ENCODE measurements at places on chromosomes 13 and 19.

DNA sequence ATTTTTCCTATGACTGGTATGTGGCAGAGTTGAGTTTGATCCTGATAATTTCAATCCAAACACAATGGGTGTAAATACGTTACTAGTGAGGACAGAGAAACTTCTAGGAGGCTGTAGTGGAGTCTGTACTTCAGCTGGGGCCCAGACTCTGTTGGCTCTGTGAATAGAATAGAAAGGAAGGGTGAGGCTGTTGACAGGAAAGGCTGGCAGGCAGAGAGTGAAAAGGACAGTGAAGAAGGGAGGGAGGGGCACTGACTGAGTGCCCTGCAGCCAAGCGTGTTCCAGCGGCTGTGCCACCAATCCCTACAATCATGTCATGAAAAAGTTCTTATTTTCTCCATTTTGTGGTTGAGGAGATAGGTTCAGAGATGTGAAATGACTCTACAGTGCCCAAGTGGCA is 80.5 kb downstream of the MBNL2 start:
- no peak for DNase-seq

DNA sequence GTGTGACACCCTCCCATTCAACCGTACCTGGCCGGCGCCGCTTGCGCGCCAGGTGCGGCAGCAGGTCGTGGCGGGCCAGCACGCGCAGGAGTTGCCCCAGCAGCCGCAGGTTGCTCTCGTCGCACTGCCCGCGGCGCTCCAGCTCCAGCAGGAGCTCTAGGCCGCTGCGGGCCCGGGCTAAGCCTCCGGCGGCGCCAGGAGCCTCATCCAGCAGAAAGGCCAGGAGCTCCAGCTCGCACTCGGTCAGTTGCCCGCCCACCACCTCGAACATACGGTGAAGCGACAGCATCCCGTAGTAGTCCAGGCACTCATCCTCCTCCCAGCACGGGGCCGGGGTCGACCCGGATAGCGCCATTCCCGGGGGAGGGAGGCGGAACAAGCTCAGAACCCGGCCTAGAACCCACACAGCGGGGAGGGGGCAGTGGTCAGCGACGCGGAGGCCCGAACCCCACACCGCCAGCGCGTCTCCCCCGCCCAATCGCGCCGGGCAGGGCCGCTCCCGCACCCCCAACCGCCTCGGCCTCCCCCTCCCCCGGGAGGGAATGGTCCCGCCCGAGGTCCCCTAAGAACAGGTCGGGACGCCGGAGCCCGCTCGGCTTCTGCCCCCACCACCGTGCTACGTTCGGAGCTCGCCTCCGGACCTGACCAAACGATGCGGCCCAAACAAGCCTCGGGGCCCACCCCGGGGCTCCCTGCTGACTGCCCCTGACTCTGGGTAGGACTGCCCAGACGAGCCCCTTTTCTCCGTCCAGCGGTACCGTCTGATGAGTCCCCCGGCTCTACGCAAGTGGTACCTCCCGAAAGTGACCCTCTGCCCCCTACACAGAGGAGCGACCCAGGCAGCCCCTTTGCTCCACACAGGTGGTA is 591 bp downstream of the DEDD2 start:
- DNase-seq, result peak; percentile 53

GRCh38 chr19:10096615-10096963 is 5.9 kb downstream of the ANGPTL6 start:
- no peak for DNase-seq

DNA sequence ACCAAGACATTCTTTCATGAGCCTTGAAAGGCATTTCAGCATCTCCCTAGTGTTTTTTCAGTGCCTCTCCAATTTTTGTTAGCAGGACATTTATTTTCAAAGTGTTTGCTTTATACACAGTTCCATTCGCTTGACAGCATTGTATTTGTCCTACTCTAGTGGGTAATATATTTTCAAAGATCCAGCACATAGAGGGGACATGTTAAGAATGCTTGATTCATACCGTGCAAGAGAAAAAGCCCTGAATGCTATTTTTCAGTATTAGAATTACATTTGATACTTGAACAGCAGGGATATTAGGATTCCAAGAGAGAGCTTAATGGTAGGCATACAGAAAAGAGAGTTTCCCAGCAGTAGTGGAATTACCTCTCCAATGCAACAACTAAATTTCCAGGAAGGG is 21.3 kb downstream of the ERICH6B start:
- no peak for DNase-seq

GRCh38 chr19:2457394-2458037 is 757 bp upstream of the LMNB2 start:
- no peak for DNase-seq

- DNase-seq, result no peak
These were observed 254.9 kb downstream of the DLEU7 start for GRCh38 chr13:50588491-50589130.

- DNase-seq, result no peak
These were observed 116.3 kb upstream of the SLC7A1 start for GRCh38 chr13:29711776-29712175.

- no peak for DNase-seq
These were observed 209.0 kb downstream of the FGF14 start for GRCh38 chr13:102192858-102193257.

GRCh38 chr13:20219577-20219976 is 12.5 kb downstream of the GJB6 start:
- DNase-seq, result no peak

GRCh38 chr19:21758296-21758695 is 9.1 kb downstream of the ZNF100 start:
- no peak for DNase-seq

DNA sequence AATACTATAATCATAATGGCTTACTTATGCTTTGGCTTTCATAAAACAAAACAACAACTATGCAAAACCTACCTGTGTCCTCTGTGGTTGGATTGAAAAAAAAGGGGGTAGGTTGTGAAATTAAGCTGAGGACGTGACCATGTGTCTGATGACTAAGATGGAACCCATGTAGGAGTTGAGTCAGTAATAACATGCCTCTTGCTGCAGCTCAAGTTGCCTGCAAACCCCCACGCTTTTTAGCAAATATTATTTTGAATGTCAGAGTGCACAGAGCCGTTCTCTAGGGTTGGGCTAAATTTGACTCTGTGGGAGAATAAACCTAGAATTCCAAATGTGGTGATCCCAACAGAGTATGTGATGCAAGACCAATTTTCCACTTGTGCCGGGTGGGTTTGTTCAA is 209.3 kb downstream of the KCNRG start:
- DNase-seq, result peak; percentile 54

DNA sequence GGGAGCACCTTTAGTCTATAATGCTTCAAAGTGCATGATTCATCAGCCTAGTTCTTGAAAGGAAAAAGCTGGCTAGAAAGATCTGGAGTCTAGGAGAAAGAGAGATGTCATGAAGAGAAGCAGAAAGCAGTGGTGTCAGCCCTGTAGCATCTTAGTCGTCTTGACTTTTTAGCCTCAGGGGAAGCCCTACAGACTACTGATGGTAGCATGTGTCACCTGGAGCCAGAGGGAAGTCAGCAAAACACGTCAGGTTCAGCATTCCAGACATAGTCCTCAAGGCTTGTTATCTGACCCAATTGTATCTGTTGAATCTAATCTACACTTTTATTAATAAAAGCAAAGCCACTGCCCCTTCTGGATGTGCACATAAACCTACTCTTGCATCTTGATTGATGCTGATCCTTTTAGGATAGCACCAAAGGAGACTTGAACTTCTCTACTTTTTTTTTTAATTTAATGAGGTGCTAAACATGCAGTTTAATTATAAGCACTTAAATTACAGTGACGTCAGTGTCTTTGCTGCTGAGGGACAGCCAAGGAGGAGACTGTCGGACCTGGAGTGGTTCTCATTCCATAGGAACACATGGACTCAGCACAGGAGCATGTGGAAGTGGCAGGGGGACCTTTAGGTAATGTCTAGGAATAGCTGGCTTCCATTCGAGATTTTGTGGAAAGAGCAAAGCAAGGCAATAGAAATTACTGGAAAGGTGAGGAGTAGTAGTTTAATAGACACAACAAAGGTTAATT is 525.5 kb upstream of the SGCG start:
- no peak for DNase-seq

- no peak for DNase-seq
These were observed 636 bp upstream of the RB1 start for GRCh38 chr13:48302871-48303358.

DNA sequence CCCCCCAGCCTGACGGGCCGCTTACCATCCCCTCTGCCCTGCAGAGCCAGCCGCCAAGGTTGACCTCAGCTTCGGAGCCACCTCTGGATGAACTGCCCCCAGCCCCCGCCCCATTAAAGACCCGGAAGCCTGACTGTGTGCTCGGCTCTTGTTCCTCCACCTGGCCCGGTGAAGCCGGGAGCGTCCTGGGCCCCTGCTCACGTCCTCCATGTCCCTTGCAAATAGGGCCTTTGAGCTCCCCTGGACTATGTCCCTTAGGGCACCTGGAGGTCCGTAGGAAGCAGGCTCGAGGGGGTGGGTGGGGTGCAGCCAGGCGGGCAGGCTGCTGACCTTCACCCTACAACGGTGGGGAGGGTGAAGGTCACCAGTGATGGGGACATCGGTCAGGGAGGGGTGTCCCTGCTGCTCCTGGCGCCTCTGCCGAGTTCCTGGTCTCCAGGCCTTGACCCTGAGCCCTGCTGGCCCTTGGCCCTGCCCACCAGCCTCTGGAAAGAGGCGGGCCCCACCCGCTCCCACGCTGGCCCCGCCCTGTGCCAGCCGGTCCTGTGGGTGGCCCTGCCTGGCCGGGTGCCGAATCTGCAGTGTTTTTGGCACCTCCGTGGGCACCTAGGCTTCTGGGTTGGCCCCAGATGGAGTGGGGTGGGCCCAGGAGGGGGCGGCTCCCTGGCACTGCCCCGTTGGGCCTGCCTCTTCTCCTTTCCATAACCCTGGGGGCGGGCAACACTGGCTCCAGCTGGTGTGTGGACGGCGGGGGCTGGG is 3.3 kb downstream of the ATP5F1D start:
- DNase-seq, result no peak

DNA sequence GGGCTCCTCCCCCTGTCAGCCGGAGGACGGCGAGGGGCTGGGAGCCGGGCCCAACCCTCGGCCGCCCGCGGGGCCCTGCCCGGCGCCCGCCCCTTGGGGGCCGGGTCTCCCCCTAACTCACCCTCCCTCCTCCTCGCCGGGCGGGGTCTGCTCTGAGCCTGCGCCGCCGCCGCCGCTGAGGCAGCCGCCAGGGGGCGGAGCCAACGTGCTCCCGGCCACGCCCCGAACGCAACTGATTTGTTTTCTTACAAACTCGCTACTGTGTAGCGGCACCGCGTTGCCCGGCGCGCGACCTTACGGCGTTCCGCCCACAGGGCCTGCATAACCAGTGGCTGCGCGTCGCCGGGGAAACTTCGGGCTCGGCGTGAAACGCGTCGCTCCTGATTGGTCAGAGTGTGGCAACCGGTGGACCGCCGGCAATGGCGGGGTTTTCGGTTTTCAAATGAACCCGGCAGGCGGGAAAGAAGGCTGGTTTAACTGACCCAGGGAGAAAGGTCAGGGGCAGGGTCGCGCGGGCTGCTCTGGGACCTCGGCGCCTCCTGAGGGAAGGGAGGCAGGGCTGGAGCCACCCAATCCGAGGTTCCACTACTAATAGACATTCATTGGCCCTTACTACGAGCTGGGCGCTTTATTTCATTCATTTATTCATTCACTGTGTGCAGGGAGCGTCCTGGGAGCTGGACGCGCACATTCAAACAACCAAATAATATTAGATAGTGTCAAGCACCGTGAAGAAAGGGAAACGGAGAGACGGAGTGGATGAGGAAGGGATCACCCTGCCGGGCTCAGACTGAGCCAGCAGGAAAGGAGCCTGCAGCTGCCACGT is at the start of gene CDKN2D:
Gene CDKN2D (minus strand): TSS at position 154 of the 826 bp plus-strand sequence. CDS start 326 bp downstream, outside the sequence.
- DNase-seq, result peak; percentile 100

DNA sequence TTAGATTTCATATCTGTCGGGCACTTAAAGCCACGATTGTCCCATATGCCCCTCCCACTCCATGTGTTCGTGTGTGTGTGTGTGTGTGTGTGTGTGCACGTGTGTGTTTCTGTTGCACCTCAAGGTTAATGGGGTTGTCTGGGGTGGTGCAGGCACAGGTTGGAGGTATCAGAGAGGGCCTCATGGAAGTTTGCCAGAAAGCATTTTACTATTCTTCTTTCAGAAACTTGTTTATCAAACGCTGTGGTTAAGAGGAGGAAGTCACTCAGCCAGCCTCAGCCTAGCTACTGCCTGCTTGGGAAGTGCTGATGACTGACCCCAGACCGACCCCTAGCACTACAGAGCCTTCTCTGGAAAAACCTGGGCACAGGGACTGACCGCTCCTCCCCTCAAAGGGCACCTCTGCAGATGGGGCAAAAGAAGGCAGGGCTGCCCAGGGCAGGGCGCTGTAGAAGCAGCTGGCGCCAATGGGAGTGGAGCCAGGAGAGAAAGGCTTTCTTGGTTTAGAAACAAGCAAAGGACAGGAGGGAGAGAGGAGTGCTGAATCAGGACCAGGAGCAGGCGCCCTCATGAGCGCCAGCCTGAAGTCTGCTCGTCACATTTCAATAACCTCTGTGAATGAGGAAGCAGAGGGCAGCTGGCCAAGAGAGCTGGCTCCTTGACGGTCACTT is 3.9 kb downstream of the SIAH3 start:
- peak; percentile 12 for DNase-seq

DNA sequence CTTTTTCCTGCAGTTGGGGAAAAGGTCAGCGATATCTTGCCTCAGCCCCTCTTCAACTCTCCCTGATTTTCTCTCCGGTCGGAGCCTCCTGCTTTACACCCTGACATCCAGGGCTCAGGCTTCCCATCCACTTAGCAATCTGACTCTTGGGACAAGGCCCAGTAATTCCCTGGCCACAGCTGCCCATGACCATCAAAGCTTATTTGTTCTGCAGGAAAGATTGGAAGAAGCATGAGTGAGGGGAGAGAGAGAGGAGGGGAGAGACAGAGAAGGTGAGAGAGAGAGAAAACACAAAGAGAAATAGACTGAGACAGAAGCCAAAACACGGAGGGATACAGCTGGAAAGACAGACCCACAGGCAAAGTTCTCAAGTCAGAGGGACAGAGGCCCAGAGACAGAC is 13.7 kb downstream of the SYT3 start:
- no peak for DNase-seq

GRCh38 chr13:113061271-113061625 is 44.3 kb upstream of the F7 start:
- DNase-seq, result no peak

DNA sequence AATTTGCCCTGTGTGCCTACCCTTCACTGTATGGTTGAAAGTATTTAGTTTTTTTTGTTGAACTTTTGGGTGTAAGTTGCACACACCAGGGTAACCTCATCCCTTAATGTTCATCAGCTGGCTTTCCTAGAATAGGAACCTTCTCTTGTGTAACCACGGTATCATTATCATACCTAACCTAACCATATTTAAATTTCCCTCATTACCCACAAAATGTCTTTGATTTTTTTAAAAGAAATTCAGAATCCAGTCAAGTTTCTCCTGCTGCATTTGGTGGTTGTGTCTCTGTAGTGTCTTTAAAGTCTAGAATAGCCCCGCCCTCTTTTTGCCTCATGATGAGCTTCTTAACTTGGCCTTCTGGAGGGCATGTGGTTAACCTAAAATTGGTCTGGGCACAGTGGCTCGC is 80.3 kb downstream of the RYR1 start:
- peak; percentile 28 for DNase-seq

All from activated T-cell treated with anti-CD3 and anti-CD28 coated beads, Interleukin-2, amount 50 U/mL, for 72 hours (primary cell).